Aorta (tissue), 5 donors: ENCODE measurements at places on chromosomes 12 and 14. TPM values are rescaled to one million over a fixed set of nuclear protein-coding genes. Genes with fewer than 3 reads are reported as not detected.

DNA sequence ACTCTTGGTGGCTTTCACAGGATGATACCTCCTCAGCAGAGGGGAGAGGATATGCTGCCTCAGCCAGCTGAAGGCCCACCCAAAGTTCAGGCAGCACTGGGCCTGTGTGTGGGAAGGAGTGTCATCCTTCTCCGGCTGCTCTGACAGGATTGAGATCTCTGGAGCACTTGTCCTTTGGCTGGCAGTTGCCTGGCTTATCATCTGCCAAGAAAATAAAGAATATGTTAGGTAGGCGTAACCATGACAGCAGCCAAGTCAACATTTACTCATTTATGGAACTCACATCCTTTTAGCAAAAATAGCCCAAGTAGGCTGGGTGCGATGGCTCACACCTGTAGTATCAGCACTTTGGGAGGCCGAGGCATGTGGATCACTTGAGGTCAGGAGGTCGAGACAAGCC lies 68.5 kb downstream of the PPFIBP1 start:
- peak; percentile 63 for DNase-seq

DNA sequence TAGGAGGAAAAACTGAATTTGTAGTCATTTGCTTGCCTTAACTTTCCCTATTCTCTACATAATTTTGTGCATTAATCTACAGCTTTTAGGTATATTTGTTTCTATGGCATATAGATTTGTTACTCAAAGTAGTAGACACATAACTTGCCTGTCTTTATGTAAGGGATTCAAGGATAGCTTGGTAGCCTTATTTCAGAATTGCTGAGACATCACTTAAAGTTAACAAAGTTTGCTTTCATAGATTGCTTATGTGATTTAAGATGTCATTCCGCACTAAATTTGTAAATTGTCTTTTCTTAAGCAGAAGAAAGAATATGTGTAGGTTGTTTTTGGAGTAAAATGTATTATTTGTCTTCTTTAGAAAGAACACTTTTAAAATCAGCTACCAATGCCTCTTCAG lies 477.7 kb upstream of the NOVA1 start:
- no peak for DNase-seq

- no peak for DNase-seq
These were observed 3.4 kb downstream of the ATXN7L3B start for GRCh38 chr12:74541074-74541473.

DNA sequence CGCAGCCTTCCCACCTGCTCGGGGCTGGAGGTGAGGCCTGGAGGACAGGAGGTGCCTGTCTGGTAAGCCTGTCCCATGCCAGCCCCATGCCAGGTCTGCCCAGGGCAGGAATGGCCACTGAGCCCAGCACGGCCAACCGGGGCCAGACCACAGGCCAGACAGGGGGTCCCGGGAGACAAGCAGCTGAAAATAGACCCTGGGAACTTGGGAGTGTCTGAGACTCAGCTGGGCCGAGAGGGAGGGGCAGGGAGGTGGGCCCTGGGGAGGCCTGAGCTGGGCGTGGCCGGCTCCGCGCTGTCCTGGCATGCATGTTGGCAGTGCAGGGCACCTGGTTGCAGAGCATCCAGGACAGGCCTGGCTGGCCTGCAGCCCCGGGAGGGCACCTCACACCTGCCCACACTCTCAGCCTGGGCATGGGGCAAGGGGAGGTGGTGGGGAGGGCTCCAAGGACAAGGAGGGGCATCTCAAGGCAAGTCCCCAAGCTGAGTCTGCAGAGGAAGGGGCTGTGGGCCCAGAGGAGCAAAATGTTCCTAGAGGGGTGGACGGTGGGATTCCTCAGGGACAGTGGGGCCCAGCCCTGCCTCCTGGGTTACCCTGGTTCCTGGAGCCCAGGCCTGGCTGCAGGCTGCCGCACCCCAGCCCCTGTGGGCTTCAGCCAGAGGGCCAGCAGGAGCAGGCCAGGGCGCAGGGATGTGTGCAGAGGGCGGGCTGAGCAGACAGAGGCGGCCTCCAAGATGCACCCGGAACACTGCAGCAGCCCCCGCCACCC lies 3.2 kb upstream of the CRIP1 start:
- peak; percentile 80 for DNase-seq

- no peak for DNase-seq
These were observed 40.0 kb upstream of the PCNX4 start for GRCh38 chr14:60051721-60052221.

- DNase-seq: no peak
These were observed 43.8 kb upstream of the ZDHHC17 start for GRCh38 chr12:76720068-76720467.

- no peak for DNase-seq
These were observed 21.8 kb downstream of the G2E3 start for GRCh38 chr14:30580616-30581282.

DNA sequence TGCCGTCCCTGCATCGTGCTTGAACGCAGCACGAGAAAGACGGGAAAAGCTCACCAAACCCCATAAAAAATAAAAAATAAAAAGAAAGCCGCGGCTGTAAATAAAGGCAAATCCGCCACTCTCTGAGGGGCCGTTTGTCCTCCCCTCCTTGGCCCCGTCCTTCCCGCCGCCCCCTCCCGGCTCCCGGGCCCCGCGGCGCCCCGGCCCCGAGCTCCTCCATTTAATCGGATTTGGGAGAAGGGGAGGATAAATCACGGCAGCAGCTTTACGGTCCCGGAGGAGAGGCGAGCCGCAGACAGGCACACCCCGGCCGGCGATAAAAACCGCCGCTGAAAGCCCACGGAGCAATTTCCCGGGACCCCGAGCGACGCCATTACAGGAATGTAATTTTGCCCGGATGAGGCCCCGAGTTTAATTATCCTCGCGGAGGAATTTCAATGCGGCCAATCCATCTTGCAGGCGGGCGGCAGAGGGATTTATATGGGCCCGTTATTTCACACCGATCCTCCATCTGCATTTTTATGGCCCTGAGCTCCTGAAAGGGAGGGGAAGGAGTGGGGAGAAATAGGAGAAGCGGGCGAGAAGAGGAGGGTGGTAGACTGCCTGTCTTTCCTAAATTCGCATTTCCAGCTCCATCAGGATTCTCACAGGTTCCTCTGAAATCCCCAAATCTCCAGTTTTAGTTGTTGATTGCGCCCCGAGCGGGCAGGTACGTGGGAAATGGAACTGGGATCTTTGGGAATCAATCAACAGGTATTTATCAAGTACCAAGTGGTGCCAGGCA lies 1.3 kb upstream of the ATP5MC2 start:
- DNase-seq: no peak

DNA sequence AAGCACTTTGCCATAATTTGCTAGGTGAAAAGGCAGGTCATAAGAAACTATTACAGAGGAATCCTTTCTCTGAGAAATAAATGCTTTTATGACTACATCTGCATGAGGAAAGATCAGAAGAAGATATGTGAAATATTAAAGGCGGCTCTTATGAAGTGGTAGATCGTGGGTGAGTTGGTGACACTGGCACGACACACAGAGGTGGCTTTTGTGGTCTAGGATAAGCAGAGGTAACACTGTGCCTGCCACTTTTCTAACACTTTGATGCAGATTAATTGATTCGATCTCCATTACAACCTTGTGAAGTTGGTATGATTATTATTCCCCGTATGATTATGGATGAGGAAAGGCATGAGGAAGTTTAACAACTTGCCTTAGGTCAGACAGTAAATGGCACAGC lies 60.0 kb upstream of the ELK3 start:
- DNase-seq: no peak

DNA sequence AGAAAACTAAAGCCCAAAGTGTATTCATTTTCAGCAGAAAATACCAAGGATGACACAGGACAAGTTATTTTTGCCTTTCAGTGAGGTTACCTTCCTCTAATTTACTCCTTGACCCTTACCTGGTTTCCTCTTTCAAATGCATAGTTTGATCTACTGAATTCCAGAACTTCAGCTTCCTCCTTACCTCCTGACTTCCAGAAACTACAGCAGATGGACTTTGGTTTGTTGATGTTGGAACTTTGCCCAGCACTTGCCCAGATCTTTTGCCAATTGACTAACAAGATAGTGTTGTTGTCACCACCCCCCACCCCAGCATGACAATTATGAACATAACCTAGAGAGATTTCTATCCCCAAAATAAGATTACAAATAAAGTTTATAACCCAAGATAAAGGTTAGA lies 63.2 kb downstream of the NAV3 start:
- DNase-seq: no peak

DNA sequence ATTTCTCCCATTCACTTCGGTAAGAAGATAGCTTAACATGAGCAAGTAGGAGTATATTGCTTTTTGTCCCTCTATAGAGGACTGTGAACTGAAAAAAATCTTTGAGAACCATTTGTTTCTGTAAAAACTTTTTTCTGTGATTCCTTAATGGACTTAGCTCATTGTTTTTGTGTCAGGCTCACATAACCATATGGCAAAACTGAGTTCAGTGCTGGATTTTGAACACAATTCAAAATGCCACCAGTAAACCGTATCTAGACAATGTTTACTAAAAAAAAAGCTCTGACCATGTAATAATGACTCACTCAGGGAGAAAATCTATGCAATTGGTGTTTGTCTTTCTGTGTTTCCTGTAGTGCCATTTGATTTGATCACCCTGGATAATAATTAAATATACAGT lies 5.2 kb downstream of the TRHDE start:
- DNase-seq: no peak

GRCh38 chr12:66877925-66878324 lies 199.0 kb upstream of the GRIP1 start:
- no peak for DNase-seq

- DNase-seq: peak; percentile 79
These were observed 98.6 kb downstream of the IRF2BPL start for GRCh38 chr14:76929927-76930326.

GRCh38 chr14:95196268-95196667 lies 38.9 kb upstream of the DICER1 start:
- no peak for DNase-seq

TAS2R30 gene
- total RNA-seq: 6.9 TPM

RTL1 gene
- not detected for total RNA-seq

PCED1B gene
- 12.6 TPM for total RNA-seq

CLEC14A gene
- total RNA-seq: 56.0 TPM

CCDC175 gene
- total RNA-seq: 1.1 TPM

SERPINA5 gene
- 2.3 TPM for total RNA-seq

TBX5 gene
- total RNA-seq: not detected

JPH4 gene
- 1.5 TPM for total RNA-seq

ASIC1 gene
- 5.8 TPM for total RNA-seq

PPP1R3E gene
- total RNA-seq: 9.3 TPM
